ENCODE measurements at places on chromosomes 6 and 20. TPM values are rescaled to one million over a fixed set of nuclear protein-coding genes. Genes with fewer than 3 reads are reported as not detected.

FGD2 gene
- total RNA-seq = 0.07 TPM

NKAPL gene
- 1.9 TPM for total RNA-seq

ETV7 gene
- total RNA-seq = under 0.01 TPM

CTCFL gene
- total RNA-seq = not detected

PPP1R16B gene
- 0.21 TPM for total RNA-seq
